NCI-H1694 (cell line): ENCODE measurements at places on chromosomes 6 and 20.

- DNase-seq: no peak
These were observed 374.8 kb upstream of the CDH4 start for GRCh38 chr20:60877071-60877857.

DNA sequence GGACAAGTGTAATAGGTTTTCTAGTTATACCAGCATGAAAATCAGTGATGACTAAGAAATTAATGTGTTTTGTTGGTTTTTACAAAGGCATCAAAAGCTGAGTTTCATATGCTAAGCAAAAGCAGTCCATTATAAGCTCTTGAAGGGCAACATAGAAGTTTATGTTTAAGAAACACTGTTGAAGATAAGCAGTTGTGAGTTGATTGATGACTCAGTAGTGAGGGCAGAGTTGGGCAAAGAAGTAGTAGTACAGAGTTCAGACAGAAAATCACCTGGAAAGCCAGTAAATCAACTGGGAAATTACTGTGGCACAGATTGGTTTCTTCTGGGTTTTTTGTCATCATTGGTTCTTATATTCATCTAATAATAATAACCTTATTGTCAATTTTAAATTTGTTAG, 78.0 kb upstream of the SMIM8 start:
- DNase-seq: no peak

DNA sequence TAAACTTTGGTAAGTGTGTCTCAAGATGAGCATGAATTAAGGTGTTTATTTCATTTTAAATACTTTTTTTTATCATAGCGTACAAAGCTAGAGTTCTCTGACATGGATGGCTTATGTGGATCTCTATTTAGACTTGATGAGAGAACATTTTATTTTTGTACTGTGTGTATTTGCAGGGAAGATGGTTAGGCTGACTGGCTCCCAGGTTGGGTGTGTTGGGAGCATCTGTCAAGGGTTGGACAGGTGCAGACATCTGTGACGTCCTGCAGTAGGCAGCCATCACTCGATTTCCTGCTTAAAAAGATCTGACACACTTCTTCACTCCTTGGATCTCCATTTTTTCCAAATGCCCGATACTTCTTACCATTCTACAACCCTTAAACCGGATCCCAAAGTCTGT, 221.9 kb upstream of the QKI start:
- no peak for DNase-seq

DNA sequence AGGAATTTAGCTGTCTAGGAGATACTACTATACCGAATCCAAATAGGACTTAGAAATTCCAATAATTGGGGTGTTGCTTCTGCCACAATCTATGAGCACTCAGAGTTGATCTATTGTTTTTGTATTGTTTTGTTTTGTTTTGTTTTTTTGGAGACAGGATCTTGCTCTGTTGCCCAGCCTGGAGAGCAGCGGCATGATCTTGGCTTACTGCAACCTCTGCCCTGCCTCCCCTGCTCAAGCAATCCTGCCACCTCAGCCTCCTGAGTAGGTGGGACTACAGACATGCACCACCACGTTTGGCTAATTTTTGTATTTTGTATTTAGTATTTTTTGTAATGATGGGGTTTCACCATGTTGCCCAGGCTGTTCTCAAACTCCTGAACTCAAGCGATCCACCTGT, 7.4 kb downstream of the ACSS2 start:
- DNase-seq: no peak

DNA sequence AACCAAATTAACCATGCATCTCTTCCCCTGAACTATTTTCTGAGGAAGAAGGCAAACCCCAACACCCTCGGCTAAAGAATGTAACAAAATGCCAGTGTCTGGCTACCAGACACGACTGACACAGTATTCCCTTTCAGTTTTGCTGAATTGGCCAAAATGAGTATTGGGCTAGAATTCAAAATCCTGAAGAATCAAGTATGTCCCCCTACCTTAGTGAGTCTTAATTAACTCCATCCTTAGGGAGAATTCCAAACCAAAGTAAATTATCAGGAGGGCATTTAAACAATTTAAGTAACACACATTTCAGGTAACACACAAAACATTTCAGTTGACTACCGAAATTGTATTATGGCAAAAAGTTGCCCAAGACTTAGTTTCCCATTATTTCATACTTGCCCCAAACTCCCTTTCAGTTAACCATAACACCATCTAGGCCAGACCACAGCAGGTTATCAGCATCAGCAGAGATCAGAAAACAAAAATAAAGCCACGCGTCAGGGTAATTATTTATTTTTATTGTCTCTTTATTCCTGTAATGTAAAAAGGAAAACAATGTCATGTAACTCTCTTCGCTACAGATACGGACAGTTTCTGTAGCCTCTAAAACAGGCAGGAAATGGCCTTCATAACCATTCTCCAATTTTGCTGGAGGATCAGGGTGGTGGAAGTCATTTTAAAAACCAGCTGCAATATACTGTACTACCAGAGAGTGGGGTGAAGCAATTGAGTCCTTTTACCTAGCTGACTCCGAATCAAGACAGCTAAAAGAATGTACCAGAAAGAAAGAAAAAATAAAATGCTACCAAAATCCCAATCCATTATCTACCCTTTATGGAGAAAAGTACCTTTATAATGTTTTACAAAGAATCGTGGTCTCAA, 1.9 kb downstream of the SNX5 start:
- no peak for DNase-seq

DNA sequence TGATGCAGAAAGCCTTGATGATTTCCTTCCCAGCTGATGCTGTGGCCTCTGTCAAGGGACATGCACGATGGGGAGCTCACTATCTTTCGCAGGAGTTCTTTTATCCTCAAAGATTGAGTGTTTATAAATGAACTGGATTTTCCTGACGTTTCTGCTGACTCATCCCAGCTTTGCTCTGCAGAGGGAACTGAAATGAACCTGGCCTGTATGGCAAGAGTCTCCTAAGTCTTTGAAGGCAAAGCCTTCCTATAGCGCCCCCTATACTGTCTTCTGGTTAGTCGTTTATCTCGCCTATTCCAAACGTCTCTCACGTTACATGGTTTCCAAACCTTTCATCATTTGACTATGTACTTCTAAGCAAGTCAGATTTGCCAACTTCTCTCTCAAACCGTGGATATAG, 565.3 kb downstream of the KIF16B start:
- DNase-seq: no peak

GRCh38 chr6:16064671-16065072, 64.2 kb upstream of the MYLIP start:
- no peak for DNase-seq

DNA sequence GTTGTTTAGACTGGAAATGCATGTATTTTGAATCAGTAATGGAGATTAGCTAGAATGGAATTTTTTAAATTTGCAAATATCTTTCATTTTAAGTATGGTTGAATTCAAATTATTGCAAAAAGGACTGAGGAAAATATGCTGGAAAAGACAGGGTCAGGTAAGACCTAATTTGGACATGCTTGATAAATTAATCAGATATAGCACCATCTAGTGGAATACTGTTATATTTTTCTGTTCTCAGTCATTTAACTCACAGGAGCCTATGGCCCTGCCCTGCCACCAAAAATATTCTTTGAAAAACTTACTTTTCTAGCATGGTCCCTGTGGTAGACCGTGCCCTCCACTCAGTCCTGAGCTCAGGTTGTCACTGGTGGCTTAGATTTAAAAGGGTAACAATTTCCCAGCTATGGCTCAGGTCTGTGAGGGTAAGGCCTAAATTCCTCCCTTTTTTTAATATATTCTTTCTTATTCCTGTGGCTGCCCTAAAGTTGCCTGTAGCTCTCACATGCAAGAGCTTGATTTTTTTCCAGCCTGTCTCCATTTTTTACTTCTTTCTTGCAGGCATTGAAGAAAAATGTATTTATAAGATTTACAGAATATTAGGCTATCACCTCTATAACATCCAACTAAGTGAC, 25.3 kb upstream of the KIAA1586 start:
- peak; percentile 31 for DNase-seq

- DNase-seq: no peak
These were observed 1.3 kb upstream of the PPP1R3G start for GRCh38 chr6:5083813-5084359.

GRCh38 chr6:145904391-145904790, 59.8 kb downstream of the SHPRH start:
- no peak for DNase-seq

GRCh38 chr6:100662264-100662663, 197.5 kb upstream of the SIM1 start:
- DNase-seq: no peak

GRCh38 chr6:14246876-14247275, 129.3 kb downstream of the CD83 start:
- no peak for DNase-seq
